ENCODE measurements at places on chromosomes 5 and 9.

GRCh38 chr9:84501587-84501986, 161.0 kb upstream of the SLC28A3 start:
- DNase-seq: no peak

DNA sequence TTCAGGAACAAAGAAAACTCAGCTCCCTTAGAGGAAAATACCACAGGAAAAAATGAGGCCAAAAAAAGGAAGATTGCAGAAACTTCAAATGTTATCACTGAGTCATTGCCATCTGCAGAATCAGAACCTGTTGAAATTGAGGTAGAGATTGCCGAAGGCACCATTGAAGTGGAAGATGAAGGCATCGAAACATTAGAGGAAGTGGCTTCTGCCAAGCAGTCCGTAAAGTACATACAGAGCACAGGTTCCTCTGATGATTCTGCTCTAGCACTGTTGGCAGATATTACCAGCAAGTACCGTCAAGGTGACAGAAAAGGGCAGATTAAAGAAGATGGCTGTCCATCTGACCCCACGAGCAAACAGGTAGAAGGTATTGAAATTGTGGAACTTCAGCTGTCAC, 30.8 kb upstream of the NIM1K start:
- DNase-seq: no peak

GRCh38 chr9:87888501-87888900, 5.8 kb downstream of the SPATA31E1 start:
- no peak for DNase-seq

DNA sequence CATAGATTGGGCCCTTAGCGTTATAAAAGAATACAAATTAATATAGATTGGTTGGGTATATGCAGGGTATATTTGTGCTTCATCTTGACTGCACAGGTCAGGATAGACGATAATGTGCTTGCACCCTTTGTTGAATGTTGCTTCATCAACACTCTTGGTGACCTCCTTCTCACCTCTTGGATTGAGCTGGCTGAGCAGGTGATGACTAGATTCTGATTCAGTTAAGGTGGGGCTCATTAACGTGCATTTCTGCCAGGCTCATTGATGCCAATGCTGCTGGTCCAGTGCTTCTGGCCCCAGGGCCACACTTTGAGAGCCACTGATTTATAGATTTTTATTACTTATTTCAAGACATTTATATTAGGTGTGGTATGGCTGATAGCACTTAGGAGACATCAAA, 27.7 kb downstream of the PCSK5 start:
- no peak for DNase-seq

- no peak for DNase-seq
These were observed 86.7 kb upstream of the NFIB start for GRCh38 chr9:14400658-14400995.

DNA sequence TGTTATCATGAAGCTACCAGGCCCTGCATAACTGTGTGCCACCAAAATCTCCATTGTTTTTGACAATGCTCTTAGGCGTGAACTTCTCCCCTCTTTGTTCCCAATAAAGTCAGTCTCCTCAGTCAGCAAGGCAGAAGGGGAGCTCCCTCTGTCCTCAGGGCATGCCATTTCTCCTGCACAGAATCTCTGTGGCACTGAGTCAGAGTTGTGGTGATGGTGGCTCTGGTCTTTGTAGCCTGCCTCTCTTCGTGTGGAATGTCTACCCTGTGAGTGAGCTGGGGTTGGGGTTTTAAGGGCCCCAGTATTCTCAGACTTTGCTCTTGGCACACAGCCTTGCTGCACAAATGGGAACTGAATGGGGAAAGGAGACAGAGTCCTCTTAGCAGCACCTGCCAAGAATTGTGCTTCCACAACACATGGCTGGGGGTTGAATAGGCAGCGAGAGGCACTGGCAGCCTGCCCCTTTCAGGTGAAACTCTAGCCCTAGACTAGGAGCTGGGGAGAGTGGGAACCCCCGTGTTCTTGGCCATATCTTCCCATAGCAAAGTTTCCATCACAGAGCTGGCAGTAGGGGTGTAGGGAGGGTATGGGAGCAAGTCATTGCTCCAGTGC, 146.6 kb downstream of the SH3GL2 start:
- no peak for DNase-seq

GRCh38 chr9:92295827-92296258, 2.3 kb upstream of the IARS1 start:
- no peak for DNase-seq

GRCh38 chr9:19728101-19728500, 60.7 kb downstream of the SLC24A2 start:
- no peak for DNase-seq
